NAMALWA (cell line): ENCODE measurements at places on chromosomes 6 and 20.

DNA sequence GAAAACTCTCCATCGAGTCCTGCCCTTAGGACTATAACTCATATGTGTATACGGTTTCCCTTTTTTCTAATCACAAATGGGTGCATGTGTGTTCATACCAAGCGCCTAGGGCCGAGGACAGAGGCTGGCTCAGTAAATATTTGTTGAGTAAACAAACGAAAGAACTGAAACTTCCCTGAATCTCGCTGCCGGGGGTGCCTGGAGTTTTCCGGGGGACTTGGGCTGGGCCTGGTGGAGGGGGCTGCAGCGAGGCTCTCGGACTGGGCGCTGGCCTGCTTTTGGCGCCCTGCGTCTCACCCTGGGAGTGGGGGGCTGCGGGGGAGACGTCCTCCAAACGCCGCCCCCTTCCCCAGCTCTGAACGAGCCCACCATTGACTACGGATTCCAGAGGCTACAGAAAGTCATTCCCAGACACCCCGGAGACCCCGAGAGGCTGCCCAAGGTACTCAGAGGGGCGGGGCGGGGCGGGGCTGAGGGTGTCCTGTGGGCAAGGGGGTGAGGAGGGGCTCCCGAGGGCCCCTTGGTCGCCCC, 49.0 kb downstream of the CPXM1 start:
- no peak for DNase-seq

- DNase-seq: no peak
These were observed 27.3 kb downstream of the SNX5 start for GRCh38 chr20:17941087-17941825.

- no peak for DNase-seq
These were observed 29.7 kb downstream of the RPP40 start for GRCh38 chr6:4973982-4974745.

GRCh38 chr6:57317060-57317943, at the start of gene PRIM2:
PRIM2 (plus strand) TSS chr6:57317630; CDS start chr6:57318446, 816 bp downstream.
- peak; percentile 88 for DNase-seq

DNA sequence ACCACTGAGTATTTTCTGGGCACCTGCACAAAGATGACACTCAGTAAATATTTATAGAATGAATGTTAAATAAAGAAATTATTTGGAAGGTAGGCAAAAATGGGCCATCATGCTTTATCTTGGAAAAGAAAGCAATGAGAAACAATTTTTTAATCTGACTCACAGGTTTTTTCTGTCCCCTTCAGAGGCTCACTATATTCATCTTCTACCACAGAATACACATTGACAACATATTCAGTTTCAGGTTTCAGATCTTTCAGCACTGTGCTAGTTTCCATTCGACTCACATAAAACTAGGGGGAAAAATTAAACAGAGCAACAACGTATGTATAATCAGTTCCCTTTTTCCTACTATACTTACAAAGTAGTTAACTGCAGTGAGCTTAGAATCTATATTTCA, 58.3 kb downstream of the COL12A1 start:
- DNase-seq: no peak

DNA sequence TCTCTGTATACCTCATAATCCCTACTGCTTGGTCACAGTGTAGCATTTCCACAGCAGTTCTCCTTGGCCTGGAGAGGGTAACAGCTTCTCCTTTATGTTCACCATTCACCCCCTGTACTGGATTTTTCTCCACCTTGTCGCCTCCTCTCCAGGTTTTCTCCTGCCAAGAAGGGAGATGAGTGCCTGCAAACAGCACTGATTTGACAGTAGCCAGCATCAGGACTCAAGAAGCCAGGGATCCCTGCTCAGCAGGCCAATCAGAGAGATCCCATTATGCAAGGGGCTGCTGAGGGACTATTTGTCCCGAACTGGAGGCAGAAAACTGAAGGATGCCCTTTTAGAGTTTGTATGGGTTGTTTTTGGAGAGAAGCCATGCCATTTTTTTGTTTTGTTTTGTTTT, 68.6 kb upstream of the RIPOR2 start:
- DNase-seq: no peak

DNA sequence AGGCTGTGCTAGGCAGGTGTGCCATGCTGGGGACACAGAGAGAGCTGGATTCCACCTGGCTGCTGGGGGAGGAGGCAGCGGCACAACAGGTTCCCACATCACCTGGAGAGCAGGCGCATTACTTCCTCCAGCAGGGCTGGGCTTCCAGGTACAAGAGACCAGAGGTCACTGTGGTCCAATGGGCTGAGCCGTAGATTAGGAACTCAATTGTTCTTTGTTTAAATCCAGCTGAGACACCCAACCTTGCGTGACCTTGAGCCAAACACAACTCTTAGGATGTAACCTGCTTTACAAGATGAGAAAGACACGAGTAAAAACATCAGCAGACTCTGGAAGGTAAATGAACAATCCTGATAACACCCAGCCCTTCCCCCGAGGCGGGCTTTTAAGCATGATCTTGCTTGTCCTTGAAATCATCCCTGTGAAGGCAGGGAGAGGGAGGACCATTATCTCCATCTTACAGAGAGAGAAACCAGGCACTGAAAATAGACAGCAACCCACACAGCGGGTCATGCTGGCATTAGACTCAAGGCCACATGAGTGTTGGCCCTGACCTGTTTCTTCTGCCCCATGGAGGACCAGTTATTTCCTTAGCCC, 216.5 kb upstream of the RREB1 start:
- DNase-seq: no peak

DNA sequence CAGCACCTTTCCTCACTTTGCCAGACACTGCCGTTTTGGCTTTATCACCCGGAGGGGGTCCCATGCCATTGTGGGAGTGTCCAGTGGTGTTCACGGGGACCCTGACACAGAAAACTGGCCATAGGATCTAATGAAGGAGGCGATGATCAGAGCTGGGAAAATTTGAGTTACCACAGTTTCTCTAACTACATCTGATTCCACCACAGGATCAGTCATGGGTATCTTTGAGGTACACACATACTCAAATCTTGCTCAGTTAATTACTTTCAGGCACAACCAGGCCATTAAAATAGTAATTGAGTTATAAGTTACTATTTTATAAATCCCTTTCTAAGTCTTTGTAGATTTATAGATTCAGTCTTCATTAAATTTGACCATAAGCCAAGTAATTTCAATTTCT, 215.1 kb downstream of the PRL start:
- DNase-seq: no peak

DNA sequence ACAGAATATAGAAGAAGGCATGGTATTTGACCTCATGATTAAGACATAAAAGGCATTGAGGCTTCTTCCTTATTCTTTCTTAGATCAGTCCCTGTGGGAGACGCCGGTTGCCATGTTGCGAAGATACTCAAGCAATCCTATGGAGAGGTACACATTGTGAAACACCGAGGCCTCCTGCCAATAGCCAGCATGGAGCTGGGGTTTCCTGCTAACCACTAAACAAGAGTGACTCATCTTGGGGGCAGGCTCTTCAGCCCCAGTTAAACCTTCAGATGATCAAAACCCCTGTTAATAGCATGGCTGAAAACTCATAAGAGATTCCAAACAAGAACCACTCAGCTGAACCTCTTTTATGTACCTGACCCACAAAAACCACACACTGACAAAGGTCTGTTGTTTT, 478.8 kb downstream of the CD83 start:
- DNase-seq: no peak

GRCh38 chr6:134402372-134402984, 84.6 kb upstream of the SGK1 start:
- no peak for DNase-seq

GRCh38 chr6:66970373-66970772, 1263.3 kb upstream of the EYS start:
- no peak for DNase-seq

DNA sequence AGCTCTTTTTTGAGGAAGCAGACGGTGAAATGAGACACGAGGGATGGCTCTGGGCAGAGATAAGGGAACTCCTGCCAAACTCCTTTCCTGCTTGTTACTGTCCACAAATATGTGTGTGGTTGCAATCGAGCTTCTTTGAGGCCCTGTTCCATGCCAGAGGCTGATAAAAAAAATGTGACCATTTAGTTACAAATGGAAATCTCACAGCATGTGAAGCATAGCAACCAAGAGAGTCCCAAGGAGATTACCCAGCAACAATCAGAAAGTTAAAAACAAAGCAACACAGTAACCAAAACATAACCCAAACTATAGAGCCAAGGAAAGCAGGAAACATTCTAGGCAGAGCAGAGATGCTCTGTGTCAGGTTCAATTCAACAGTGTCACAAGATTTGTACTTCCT, 35.4 kb upstream of the HMGN3 start:
- DNase-seq: no peak

DNA sequence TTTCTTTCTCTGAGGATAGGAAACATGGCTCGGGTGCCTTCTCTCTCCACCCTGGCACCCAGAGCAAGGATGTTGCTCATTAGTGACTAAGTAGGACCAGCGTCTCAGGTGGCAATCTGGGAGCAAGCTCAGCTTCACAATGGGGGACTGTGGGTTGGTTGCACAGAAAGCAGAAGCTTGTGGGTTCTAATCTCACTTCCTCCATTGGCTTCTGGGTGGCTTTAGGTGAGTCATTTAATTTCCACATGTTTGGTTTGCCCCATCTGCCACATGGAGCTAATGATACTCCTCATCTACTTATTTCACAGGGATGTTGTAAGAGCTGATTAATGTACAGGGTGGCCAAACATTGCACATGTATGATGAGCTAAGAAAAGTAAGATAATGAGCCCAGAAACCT, 54.8 kb upstream of the AKIRIN2 start:
- DNase-seq: peak; percentile 87

- no peak for DNase-seq
These were observed 122.6 kb downstream of the PRND start for GRCh38 chr20:4844325-4844724.

GRCh38 chr20:63182425-63182824, 33.5 kb downstream of the YTHDF1 start:
- no peak for DNase-seq

DNA sequence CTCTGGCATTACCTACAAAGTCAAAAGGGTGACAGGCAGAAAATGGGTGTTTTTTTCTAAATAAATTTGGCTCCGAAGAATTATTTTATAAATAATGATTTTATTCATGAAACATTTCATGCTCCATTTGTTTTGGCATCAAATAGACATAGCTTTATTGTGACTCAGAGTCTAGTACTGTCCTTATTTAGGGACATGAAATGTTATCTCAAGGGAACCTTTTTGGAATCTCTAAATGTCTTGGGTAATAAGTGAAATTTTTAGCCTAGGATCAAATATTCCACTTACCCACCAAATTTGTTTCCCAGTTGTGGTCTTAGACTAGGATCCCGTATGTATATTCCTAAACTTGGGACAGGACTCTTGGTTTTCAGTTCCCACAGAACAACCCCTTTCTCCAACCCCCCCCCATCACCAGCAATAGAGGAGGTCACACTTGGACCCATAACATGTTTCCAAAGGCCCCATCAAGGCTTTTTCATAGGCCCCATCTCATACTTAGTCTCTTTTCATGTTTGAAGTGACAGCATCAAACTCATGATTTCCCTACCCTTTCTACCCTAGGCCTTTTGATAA, 81.8 kb downstream of the JAG1 start:
- DNase-seq: no peak

DNA sequence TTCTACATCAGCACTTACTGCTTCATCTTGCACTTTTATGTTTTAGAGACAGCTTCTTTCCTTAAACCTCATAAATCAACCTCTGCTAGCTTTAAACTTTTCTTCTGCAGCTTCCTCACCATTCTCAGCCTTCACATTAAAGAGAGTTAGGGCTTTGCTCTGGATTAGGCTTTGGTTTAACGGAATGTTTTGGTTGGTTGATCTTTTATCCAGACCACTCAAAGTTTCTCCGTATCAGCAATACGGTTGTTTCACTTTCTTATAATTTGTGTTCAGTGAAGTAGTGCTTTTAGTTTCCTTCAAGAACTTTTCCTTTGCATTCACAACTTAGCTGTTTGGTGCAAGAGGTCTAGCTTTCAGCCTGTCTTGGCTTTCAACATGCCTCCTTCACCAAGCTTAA, 40.4 kb downstream of the DNAAF9 start:
- no peak for DNase-seq

DNA sequence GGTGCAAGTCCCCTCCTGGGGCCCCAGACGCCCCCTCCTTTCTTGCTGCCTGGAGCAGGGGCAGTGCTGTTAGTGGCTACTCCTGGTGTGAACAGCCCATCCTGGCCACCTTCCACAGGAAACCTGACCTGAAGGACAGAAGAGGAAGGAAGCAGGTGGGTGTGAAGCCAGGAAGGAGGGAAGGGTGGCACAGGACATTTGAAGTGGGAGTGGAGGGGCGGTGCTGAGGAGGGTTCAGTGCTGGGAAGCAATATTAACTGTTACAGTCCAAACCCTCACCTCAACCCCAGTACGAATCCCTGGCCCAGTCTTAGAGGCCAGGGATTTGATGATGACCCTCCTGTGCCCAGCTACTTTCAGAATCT, 766 bp downstream of the PRICKLE4 start:
- no peak for DNase-seq

- peak; percentile 76 for DNase-seq
These were observed 28.2 kb upstream of the ZFAND3 start for GRCh38 chr6:37791156-37791919.

- DNase-seq: no peak
These were observed 12.3 kb upstream of the HMGN4 start for GRCh38 chr6:26525838-26526237.

DNA sequence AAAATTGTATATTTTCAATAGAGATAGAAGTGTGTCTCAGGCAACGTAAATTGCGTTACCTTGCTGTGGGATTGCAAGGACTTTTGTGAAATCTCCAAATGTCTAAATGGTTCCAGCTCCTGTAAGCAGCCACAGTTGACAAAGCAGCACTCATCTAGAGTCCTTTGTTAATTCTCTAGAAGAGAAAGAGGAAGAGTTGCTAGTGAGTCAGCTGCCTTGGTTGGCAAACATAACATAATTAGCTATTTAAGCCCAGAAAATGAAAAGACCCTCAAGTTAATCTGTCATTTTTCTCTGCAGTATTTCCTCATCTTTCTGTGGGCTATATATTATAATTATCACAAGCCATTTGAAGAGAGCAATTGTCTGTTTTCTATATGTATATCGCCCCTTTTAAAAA, 66.4 kb upstream of the FABP7 start:
- DNase-seq: no peak

DNA sequence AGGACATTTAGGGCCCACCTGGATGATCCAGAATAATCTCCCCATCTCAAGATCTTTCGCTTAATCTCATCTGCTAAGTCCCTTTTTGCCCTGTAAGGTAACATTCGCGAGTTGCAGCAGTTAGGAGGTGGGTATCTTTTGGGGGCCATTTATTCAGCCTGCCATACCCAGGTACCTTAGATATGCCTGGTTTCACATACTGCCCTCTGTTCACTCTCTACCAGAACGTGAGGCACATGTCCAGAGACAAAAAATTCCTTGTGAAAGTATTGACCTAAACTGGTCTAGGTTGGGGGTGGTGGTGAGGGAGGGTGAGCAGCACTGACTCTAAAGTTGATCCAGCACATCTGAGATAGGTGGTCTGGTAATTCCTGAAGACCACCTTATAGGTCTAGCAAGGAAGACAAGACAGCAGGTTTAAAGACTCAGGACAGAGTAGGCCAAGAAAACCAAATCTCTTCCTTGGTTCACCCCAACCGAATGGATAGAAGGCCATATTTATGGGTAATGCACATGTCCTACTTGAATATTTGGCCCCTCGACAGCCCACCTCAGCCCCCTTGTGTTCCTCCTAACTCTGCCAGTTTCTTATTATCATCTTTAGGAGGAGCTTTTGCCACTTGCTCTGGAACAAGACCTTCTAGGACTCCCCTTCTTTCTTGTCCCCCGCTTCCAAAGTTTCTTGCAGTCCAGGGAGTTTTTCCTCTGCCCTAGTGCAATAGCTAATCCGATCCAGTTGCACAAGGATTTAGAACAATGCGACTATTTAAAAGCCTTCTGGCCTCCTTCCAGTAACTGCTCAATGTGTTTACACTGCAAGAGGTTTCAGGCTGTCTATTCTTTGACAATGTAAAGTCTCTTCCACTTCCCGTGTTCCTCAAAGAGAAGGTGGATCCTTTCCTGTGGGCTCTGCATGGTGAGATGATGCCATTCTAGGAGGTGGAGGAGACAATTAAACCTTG, 213.0 kb upstream of the LAMP5 start:
- DNase-seq: no peak
